Type B pancreatic cell (in vitro differentiated cells): ENCODE measurements at places on chromosomes 2 and 18. TPM values are rescaled to one million over a fixed set of nuclear protein-coding genes. Genes with fewer than 3 reads are reported as not detected.
A peak's percentile ranks its signal among the peaks of the same experiment; 100 is the strongest.

DNA sequence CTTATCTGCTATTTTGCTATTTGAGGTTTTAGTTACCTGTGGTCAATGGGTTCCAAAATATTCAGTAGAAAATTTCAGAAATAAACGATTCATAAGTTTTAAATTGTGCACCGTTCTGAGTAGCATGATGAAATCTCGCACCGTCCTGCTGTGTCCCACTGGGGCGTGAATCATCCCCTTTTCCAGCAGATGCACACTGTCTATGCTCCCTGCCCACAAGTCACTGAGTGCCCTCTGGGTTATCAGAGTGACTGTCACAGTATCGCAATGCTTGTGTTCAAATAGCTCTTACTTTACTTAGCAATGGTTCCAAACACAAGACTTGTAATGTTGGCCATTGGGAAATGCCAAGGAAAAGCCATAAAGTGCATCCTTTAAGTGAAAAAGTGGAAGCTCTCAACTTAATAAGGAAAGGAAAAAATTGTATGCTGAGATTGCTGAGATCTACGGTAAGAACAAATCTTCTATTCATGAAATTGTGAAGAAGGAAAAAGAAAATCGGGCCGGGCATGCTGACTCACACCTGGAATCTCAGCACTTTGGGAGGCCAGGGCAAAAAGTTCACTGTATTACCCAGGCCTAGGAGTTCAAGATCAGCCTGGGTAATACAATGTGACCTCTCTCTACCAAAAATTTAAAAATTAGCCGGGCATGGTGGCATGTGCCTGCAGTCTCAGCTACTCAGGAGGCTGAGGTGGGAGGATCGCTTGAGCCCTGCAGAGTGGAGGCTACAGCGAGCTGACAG is 13.3 kb downstream of the COL4A3 start:
- H3K27ac ChIP-seq, result no peak overlapping the region
- H3K36me3 ChIP-seq, result no peaks in the 10 kb centered on the region
- DNase-seq, result no peak
- H3K4me3 ChIP-seq, result no peak overlapping the region
- H3K27me3 ChIP-seq, result peaks cover 3% of the 10 kb centered on the region

DNA sequence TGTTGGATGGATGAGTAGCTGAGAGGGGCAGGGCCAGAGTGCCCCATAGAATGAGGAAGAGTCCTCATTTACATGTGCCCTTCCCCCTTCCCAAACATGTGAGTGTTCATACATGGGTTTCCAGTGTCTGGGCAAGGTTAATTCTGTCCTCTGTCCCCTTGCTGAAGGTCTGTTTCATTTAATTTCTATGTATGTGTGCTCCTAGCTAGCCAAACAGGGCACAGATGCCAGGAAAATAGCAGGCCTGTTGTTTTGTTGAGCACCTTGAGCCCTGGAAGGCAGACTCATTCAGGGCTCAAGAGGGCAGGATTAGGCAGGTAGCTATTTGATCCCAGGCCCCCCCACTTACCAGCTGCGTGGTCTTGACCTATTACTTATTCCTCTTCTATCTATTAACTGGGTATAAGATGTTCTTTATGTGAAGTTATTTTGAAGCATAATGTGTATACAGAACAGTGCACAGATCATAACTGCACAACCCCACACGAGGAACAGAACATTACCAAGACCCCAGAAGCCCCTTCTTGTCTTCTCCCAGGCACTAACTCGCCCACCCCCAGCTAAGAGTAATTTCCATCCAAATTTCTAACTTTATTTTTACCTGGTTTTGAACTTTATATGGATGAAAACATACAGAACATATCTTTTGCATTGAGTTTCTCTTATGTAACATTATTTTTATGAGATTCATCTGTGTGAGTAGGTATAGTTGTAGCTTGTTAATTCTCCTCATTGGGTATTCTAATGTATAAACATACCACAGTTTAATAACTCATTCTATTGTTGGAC is 164.3 kb downstream of the RPIA start:
- no peak for DNase-seq
- H3K4me1 ChIP-seq, result peaks cover 9% of the 10 kb centered on the region
- H3K27me3 ChIP-seq, result no peaks in the 10 kb centered on the region
- H3K36me3 ChIP-seq, result no peaks in the 10 kb centered on the region

- H3K27me3 ChIP-seq, result no peaks in the 10 kb centered on the region
- DNase-seq, result no peak
- H3K4me1 ChIP-seq, result no peaks in the 10 kb centered on the region
- H3K36me3 ChIP-seq, result peaks cover 35% of the 10 kb centered on the region
These were observed 7.3 kb downstream of the IL1R1 start for GRCh38 chr2:102149644-102150455.

DNA sequence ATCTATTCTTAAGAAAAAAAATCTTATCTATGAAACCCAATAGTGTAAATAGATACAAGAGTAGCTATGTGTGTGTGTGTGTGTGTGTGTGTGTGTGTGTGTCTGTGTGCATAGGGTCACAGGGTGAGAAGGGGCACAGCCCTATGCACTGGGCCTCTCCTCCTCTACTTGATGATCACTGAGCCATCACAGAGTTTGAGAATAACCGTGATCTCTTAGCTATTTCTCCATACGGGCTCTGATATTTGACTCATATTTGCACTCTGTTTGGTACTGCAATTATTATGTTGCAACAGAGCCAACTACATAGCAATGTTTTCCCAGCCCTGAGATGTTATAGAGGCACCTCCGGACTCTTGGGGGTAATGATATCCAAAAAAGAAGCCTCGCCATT is 28.8 kb upstream of the SLC40A1 start:
- no peaks in the 10 kb centered on the region for H3K27me3 ChIP-seq
- H3K36me3 ChIP-seq, result no peaks in the 10 kb centered on the region
- no peak overlapping the region for H3K4me3 ChIP-seq
- no peak for DNase-seq
- no peak overlapping the region for H3K27ac ChIP-seq
- H3K4me1 ChIP-seq, result peaks cover 10% of the 10 kb centered on the region

- no peak for DNase-seq
- H3K4me3 ChIP-seq, result no peak overlapping the region
- H3K4me1 ChIP-seq, result peaks cover 32% of the 10 kb centered on the region
- peaks cover 3% of the 10 kb centered on the region for H3K36me3 ChIP-seq
- H3K27me3 ChIP-seq, result no peaks in the 10 kb centered on the region
These were observed 58.8 kb downstream of the MFSD6 start for GRCh38 chr2:190466819-190467446.

GRCh38 chr2:66437691-66438497 is 3.0 kb downstream of the MEIS1 start:
- H3K36me3 ChIP-seq, result peaks cover 57% of the 10 kb centered on the region
- no peak for DNase-seq
- peaks cover 37% of the 10 kb centered on the region for H3K27me3 ChIP-seq
- H3K4me1 ChIP-seq, result peaks cover 17% of the 10 kb centered on the region

DNA sequence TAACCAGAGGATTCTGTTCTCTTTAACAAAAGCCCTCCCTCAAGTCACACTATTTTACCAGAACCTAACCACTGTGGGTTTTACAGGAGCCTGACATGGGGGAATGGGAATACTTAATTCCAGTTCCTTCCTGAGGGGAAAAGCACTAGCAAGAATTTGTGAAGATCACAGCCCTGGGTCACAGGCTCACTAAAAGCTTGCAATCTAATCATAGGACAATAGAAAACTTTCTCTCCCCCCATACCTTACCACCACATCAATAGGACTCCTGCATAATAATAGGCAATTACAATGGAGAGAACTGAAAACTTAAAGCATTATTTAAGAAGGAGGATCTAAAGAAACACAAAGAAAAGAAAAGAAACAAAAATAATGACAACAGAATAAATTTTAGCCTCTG is 225.8 kb upstream of the ZNF804A start:
- no peaks in the 10 kb centered on the region for H3K27me3 ChIP-seq
- no peak overlapping the region for H3K27ac ChIP-seq
- no peaks in the 10 kb centered on the region for H3K4me1 ChIP-seq
- DNase-seq, result no peak
- H3K36me3 ChIP-seq, result no peaks in the 10 kb centered on the region

- peaks cover 14% of the 10 kb centered on the region for H3K4me1 ChIP-seq
- no peaks in the 10 kb centered on the region for H3K27me3 ChIP-seq
- H3K36me3 ChIP-seq, result peaks cover 8% of the 10 kb centered on the region
- no peak overlapping the region for H3K4me3 ChIP-seq
- no peak overlapping the region for H3K27ac ChIP-seq
These were observed 35.9 kb upstream of the MGAT5 start for GRCh38 chr2:134217924-134218323.

DNA sequence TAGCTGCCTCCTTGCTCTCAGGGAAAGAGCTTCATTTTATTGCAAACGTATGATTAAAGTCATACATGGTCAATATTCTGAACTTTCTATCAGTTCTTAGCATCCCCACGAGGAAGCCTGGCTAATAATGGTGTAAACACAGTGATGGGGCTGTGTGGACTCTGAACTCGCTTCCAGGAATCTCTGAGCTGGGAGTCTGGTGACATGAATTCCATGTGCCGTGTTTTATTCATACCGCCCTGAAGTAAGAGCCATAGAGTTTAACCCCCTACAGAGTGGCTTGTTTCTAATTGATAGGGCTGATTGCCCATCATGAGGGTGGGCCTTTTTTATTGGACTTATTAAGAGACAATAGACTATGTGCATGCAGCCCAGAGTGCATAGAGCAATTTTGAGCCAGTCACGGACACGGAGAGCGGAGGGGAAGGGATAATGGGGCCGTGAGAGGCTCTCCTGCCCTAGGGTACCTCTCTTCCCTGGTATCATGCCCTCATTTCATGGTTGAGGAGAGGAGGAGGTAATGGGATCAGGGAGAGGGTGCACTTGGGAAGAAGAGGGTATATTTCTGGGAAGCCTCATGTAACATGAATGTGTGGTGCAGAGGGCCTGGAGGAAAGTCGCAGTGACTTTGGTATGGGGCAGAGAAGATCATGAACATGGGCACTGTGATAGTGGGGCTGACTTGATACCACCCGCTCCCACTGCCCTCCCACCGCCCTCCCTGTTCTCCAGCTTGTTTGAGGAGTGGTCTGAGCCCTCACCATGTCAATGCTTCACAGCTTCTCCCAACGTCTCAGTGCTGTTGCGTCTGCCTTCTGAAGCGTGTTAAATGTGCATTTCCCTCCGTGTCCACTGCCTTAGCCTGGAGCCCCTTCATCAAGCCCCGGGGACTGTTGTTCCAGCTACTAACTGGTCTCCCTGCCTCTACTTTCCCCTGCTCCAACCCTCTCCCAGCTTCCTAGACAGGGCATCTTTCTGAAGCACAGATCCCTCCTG is 73.2 kb downstream of the IL1R2 start:
- DNase-seq, result no peak
- no peaks in the 10 kb centered on the region for H3K36me3 ChIP-seq
- H3K4me3 ChIP-seq, result peak overlapping the region; percentile 13
- peak overlapping the region; percentile 88 for H3K27ac ChIP-seq
- H3K4me1 ChIP-seq, result peaks cover 38% of the 10 kb centered on the region
- H3K27me3 ChIP-seq, result no peaks in the 10 kb centered on the region

DNA sequence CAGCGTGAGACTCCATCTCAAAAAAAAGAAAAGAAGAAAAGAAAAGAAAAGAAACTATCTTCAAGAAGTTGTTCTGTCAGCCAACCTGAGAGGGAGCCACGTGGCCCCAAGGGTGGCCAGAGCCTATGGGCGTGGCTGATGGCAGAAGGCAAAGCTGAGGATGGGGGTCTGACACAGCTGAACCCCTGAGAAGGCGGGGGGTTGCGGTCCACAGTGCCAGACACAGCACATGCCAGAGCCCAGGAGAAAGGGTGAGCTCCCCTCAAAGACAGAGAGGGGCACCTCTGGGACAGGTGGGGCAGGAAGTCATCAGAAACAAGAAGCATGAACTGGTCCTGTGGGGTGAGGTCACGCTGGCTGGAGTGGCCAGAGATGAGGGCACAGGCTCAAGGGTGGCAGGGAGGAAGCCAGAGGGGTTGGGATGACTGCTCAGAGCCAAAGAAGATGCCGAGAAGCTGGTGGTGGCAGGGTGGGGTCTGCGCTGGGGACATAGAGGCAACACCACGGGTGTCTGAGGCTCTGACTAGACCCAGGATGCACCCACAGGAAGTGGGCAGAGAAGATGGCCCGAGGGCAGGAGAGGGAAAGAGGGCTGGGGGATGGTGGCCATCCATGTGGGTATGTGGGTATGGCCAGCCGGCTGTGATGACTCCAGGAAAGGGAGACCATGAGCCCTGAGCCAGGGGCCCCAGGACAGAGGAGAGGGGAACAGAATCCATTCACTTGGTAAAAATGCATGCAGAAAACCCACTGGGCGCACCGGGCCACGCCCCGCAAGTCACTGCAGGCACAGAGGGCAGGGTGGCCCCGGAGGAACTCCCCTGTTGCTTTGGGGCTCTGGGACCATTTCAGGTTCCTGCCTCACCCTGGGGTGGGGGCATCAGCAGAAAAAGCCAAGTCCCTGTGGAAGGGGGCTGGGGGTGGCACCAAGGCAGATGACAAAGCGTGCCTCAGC is 8.4 kb downstream of the KIF1A start:
- peaks cover 7% of the 10 kb centered on the region for H3K27me3 ChIP-seq
- peak; percentile 61 for DNase-seq
- H3K36me3 ChIP-seq, result peaks cover 23% of the 10 kb centered on the region
- no peak overlapping the region for H3K27ac ChIP-seq
- H3K4me3 ChIP-seq, result no peak overlapping the region

DNA sequence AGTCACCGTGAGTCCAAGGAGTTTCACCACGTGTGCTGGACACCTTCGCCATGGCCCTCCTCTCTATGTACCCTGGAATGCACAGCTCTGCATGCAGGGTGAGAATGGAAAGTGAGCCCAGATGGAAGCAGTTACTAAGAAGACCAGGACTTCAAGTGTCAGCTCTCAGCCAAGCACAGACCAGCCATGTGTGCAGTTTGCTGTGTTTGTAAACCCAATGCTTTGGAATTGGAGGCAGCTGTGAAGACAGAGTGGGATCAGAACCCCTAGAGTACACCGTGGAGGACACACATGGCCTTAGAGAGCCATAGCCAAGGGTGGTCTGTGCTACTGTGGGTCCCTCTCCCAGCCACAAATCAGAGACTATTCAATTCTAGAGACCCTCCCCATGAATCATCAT is 655.5 kb upstream of the ID2 start:
- no peak overlapping the region for H3K4me3 ChIP-seq
- H3K27me3 ChIP-seq, result no peaks in the 10 kb centered on the region
- H3K27ac ChIP-seq, result no peak overlapping the region
- no peak for DNase-seq

- DNase-seq, result no peak
- peaks cover 3% of the 10 kb centered on the region for H3K27me3 ChIP-seq
- no peaks in the 10 kb centered on the region for H3K4me1 ChIP-seq
- no peak overlapping the region for H3K27ac ChIP-seq
These were observed 168.5 kb downstream of the DPP4 start for GRCh38 chr2:161905389-161906046.

DNA sequence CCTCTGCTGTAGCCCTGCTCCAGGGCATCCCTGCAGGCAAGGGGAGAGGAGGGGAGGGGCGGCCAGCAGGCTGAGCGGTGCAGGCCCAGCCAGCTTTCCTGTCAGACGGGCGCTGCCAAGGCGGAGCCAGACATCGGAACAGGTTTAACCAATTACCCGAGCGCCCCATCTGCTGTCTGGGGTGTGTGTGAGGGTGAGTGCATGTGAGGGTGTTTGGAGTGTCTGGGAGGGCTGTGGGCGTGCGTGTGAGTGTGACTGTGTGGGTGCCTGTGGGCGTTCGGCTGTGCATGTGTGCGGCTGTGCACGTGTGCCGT is 20.0 kb downstream of the EMX1 start:
- H3K4me3 ChIP-seq, result no peak overlapping the region
- DNase-seq, result no peak
- no peaks in the 10 kb centered on the region for H3K36me3 ChIP-seq
- peaks cover 22% of the 10 kb centered on the region for H3K4me1 ChIP-seq
- H3K27me3 ChIP-seq, result peaks cover 40% of the 10 kb centered on the region
- H3K27ac ChIP-seq, result no peak overlapping the region

MOGAT1 gene
- total RNA-seq, result 0.45 TPM in 1 of 2 replicates, not detected in the other

IDH1 gene
- 149 and 184 TPM in 2 replicates for total RNA-seq

ALK gene
- 7.7 and 12.3 TPM in 2 replicates for total RNA-seq
